Liver (tissue), 10 donors: ENCODE measurements at places on chromosomes 3 and 15. TPM values are rescaled to one million over a fixed set of nuclear protein-coding genes. Genes with fewer than 3 reads are reported as not detected.
A peak's percentile ranks its signal among the peaks of the same experiment; 100 is the strongest.

The PLS1 gene
- total RNA-seq = 21.9 TPM

The CDCP1 gene
- 0.67 TPM for total RNA-seq

The LZTFL1 gene
- 11.8 TPM for total RNA-seq

The UCN2 gene
- total RNA-seq = 0.08 TPM

- no peak overlapping the region for H3K27ac ChIP-seq
- H3K4me1 ChIP-seq = no peaks in the 10 kb centered on the region
- no peaks in the 10 kb centered on the region for H3K27me3 ChIP-seq
Measured at GRCh38 chr15:70316059-70316600, 218.4 kb upstream of the TLE3 start.

DNA sequence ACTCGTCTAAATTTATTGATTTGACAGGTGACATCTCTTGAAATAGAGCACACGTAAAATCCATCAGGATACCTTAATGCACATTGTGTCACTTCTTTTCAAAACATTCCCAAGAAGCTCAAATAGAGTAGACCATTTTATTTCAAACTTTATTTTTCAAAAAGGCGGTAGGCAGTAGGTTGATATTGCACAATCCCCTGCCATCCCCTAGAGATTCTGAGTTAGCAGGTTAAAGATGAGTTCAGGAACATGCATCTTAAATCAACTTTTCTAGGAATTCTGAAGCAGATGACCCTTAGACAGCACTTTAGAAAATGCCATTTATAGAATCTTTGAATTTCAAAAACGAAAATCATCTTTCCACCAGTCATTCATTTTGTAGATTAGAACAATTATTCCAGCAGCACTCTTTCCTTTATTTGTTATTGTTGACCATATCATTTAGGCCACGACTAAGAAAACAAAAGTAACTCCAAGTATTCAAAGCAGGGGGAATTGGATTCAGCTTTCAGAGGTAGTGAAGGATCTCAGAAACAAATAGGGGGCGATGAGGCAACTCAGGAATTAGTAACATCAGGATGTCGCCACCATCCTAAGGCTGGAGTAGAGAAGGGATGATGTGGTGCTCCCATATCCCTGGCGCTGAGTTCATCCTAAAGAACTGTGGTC is 198.2 kb upstream of the MCTP2 start:
- H3K4me1 ChIP-seq = no peaks in the 10 kb centered on the region
- H3K36me3 ChIP-seq = no peaks in the 10 kb centered on the region
- DNase-seq = no peak
- no peaks in the 10 kb centered on the region for H3K27me3 ChIP-seq

DNA sequence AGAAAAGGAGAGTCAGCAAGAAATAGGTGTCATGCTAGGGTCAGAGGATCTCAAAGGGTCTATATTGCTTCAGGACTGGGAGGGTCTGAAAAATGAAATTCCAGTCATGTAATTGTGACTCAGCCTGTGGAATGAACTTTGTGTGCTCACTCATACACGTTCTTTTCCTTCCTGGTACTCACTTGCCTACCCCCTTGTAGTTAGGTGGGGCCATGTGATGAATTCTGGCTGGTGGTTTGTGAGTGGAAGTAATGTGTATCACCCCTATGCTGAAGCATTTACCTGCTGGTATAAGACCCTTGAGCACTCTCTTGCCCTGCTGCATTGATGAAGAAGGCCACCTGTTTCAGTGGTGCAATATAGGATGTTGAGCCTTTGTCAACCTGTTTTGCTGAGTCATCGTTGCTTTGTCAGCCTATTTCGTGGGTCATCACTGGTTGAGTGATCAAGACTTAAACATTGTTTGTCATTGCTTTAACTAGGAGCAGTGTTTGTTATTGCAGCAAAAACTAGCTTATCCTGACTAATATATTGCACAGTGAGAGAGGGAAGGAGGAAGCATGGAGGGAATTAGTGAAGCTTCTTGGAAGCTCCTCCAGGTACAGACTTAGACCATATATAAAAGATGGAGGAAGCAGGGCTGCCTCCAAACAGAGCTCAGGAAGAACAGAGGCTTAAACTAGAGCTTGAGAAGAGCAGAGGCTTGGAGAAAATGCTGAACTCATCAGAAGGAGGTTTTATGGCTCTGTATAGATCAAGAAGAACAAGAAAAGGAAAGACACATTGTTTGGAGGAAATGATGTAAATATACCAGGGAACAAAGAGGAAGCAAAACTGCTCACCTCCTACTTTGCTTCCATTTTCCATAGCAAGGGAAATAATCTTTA is 28.9 kb downstream of the TLNRD1 start:
- no peak overlapping the region for H3K27ac ChIP-seq
- H3K27me3 ChIP-seq = no peaks in the 10 kb centered on the region
- H3K4me1 ChIP-seq = no peaks in the 10 kb centered on the region
- DNase-seq = no peak

DNA sequence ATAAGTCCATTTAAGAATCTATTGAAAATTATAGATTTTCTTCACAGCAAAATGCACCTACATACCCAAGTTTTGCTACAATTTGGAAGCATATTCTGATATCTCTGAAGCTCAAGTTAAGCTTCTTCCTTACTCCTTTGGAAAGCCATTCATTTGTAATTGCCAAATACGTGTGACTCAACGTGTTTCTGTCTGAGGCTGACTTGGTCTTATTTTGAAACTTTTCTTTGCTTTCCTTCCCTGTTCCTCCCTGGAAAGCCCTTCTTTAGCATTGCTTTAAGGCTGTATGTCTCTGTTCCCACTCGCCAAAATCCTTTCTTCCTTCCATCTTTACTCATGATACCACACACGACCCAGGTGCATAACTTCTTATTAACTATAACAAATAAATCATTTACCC is 232.0 kb downstream of the ZBBX start:
- no peaks in the 10 kb centered on the region for H3K36me3 ChIP-seq
- H3K27me3 ChIP-seq = no peaks in the 10 kb centered on the region
- DNase-seq = no peak
- no peak overlapping the region for H3K4me3 ChIP-seq
- no peak overlapping the region for H3K27ac ChIP-seq

- H3K27ac ChIP-seq = no peak overlapping the region
- no peak for DNase-seq
- H3K4me3 ChIP-seq = no peak overlapping the region
- no peaks in the 10 kb centered on the region for H3K27me3 ChIP-seq
- peaks cover 4% of the 10 kb centered on the region for H3K4me1 ChIP-seq
Measured at GRCh38 chr15:56957812-56958406, 39.5 kb downstream of the TCF12 start.

- H3K4me1 ChIP-seq = peaks cover 2% of the 10 kb centered on the region
- DNase-seq = peak; percentile 39
- H3K4me3 ChIP-seq = peak overlapping the region; percentile 69
- H3K27me3 ChIP-seq = no peaks in the 10 kb centered on the region
Measured at GRCh38 chr3:141231952-141232823, 563 bp downstream of the PXYLP1 start.

DNA sequence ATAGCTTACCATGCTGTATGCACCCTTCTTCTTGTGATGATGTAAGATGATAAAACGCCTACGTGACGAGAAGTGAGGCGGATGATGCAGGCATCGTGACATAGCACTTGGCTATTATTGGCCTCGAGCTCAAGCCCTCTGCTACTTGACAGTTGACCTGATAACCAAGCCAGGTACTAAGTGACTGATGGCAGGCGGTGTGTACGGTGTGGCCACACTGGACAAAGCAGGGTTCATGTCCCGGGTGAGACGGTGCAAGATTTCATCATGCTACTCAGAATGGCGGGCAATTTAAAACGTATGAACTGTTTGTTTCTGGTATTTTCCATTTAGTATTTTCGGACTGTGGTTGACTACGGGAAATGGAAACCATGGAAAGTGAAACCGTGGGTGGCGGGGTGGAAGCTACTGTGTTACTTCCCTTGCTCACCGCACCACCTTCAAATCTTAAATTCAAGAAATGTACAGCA is 57.7 kb downstream of the SLC12A8 start:
- no peak overlapping the region for H3K27ac ChIP-seq
- H3K36me3 ChIP-seq = no peaks in the 10 kb centered on the region
- H3K27me3 ChIP-seq = no peaks in the 10 kb centered on the region
- no peaks in the 10 kb centered on the region for H3K4me1 ChIP-seq
- H3K4me3 ChIP-seq = no peak overlapping the region

GRCh38 chr15:70056091-70056680 is 41.5 kb downstream of the TLE3 start:
- no peak overlapping the region for H3K27ac ChIP-seq
- DNase-seq = no peak
- no peak overlapping the region for H3K4me3 ChIP-seq
- no peaks in the 10 kb centered on the region for H3K27me3 ChIP-seq
- H3K36me3 ChIP-seq = peaks cover 31% of the 10 kb centered on the region
- no peaks in the 10 kb centered on the region for H3K4me1 ChIP-seq

DNA sequence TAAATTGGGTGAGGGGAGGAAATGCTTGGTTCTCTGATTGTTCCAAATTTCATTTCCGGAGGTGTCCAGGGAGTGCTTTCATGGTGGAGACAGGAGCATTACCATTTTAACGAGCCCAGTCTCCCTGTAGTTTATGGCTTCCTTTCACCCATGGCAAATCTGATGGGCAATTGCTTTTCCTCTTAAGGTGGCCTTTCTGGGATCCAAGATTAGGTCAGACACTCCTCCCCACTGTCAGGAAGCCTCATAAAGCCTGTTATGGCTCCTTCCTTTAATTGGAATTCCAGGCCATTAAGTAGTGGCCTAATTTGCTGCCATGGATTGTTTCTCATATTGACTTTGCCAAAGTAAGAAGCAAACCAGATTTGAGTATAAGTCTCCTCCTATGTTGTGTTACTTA is 157.8 kb downstream of the PDCD6IP start:
- H3K4me1 ChIP-seq = no peaks in the 10 kb centered on the region
- DNase-seq = no peak
- H3K27me3 ChIP-seq = no peaks in the 10 kb centered on the region
- no peaks in the 10 kb centered on the region for H3K36me3 ChIP-seq
- H3K27ac ChIP-seq = no peak overlapping the region

DNA sequence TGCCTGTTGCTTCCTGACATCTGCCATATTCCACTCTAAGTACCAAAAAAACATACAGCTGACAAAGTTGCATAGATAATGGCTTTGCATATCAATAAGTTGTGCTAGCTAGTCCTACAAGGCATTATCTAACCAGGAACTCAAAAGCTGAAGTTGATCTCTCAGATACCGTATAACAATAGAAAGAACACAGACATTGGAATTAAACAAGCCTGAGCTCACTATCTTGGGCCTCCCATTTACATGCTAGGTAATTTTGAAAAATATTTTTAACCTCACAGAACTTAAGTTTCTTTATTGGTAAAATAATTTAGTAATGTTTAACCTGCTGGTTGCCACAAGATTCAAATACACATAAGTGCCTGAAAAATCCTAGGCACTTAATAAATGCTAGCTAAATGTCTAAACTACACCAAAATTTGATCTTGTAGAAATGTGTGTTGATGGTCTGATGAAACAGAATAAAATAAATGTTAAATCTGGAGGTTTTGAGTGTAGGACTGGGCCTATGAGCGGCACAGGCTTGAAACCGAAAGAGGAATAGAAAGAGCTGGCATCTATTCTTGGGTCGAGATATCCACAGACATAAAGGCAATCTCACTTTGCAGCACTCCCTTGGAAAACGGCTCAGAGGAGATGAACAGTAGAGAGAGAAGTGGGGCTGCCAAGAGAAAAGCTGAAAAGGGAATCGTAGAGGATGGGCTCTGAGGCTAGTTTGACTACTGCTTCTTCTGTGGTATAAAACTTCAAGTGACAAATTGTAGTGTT is 29.9 kb upstream of the TTC14 start:
- no peaks in the 10 kb centered on the region for H3K27me3 ChIP-seq
- H3K27ac ChIP-seq = no peak overlapping the region
- no peak overlapping the region for H3K4me3 ChIP-seq
- no peaks in the 10 kb centered on the region for H3K4me1 ChIP-seq
- DNase-seq = no peak

DNA sequence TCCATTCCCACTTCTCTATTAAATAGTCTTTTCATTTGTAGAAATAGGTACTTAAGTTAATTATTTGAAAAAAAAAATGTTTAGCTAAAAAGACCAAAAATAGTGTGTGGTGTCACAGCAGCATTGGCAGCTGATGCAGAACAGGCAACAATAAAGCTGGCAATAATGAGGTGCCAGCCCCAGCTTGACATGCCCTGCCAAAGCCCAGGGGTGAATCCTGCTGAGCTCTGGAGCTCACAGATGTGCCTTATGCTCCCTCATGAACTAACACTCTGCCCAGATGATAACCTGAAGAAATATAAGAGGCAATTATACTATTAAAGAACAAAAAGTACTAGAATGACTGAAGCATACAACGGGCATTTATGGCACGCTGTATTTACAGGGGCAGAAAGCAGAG is 63.8 kb downstream of the IGSF11 start:
- no peaks in the 10 kb centered on the region for H3K36me3 ChIP-seq
- H3K27ac ChIP-seq = no peak overlapping the region
- H3K4me3 ChIP-seq = no peak overlapping the region
- H3K27me3 ChIP-seq = no peaks in the 10 kb centered on the region
- H3K4me1 ChIP-seq = no peaks in the 10 kb centered on the region

DNA sequence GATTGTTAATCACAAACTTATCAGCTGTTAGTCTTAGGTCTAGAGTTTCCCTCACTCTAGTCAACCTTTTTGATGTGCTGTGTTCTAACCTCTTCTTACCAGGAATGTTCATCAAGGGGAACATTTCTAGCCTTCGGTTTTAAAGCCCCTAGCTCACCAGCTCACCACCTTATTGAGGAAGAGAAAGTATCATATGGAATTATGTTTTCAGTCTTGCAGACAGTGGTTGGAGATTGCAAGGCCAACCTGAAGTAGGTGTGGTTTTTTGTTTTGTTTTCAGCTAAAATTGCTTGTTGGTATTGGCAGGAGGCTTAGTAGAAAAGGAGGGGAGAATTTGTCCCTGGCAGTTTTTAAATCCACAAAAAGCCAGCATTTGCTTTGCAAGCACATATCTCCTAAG is 48.4 kb upstream of the CCDC80 start:
- H3K27me3 ChIP-seq = peaks cover 2% of the 10 kb centered on the region
- H3K36me3 ChIP-seq = no peaks in the 10 kb centered on the region
- no peak for DNase-seq
- no peaks in the 10 kb centered on the region for H3K4me1 ChIP-seq
- H3K27ac ChIP-seq = no peak overlapping the region

DNA sequence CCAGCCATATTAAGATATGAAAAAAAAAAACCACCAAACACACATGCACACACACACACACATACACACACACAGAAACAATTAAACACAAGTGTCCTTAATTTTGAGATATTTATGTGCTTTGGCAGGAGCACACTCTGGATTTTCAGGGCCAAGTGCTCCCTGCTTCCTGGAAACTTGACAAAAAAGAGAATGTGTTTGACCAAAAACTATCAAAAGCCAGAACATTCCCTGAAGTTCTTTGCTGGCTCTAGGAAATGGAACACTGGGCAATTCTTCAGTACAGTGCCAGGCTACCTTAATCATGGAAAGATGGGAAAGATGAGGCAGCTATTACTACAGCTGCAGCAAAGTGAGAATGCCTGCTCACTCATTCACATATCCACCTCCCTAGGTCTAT is 44.6 kb downstream of the P3H2 start:
- H3K4me1 ChIP-seq = no peaks in the 10 kb centered on the region
- DNase-seq = no peak
